NCI-H1048 (cell line): ENCODE measurements at places on chromosomes 1 and 21.

DNA sequence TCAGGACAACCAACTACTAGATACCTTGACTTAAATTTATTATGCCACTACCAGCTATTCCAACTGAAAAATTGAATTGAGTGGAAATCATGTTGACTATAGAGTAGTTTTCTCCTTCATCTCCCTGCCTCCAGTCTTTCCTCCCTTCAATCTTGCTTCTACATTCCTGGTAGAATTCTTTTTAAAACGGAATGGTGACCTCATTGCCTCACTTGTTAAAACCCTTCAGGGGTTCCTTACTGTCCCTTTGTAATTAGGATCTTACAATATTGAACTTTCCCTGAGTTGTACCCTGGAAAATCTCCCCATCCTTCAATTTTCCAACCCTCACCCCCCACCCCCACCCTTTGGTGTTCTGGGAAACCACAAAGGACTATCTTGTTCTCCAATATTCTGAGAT, 82.8 kb upstream of the ZNF326 start:
- no peak for DNase-seq

- no peak for DNase-seq
Measured at GRCh38 chr1:156750191-156750672, 1.2 kb downstream of the HDGF start.

DNA sequence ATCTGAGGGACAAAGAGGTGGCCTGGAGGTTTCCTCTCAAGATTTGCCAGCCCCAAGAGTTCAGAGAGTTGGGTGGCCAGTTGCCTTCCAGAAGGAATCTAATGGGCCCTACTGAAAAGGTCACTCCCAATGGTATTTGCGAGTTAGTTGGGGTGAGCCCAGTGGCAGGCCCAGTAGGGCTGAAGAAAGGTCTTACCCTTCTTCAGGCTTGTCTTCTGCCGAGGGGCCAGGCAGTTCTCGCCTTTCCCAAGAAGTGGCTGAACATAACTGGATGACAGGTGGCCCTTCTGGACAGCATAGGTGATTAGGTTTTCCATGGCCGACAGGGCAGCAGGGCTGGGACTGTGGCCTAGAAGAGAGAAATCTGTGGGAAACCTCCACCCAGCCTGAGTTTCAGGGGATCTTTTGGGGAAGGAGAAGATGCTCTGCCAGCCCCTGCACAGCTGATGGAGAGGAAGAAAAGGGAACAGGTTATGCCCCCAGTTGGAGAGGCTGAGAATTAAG, 7.2 kb downstream of the PGLYRP4 start:
- DNase-seq, result no peak

DNA sequence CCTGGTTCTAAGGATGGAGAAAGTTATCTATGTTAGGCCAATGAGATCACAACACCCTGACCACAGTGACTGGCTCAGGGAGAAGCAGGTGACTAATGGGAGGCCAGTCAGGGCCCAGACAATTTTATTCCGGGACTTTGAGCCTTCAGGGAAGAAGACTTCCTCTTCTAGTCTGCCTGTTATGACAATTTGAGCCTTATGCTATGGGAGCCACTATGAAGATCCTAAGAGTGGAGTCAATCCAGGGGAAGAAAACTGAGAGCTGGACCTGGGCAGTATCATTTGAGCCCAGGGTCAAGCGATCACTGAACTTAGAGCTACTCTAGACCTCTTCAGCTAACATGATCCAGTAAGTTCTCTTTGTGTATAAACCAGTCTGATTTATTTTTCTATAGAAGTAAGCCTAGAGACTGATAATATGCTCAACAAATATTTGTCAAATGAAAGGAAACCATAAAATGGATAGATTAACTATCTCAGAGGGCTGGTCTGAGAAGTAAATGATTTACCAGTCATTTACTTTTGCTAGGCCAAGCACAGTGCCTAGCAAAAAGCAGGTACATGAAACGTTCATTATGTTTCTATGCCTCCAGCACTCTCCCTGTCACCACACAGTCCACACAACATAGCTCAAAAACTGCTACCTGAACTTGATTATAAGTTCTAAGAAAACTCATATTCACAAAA, 4.2 kb upstream of the C1orf141 start:
- DNase-seq, result no peak

DNA sequence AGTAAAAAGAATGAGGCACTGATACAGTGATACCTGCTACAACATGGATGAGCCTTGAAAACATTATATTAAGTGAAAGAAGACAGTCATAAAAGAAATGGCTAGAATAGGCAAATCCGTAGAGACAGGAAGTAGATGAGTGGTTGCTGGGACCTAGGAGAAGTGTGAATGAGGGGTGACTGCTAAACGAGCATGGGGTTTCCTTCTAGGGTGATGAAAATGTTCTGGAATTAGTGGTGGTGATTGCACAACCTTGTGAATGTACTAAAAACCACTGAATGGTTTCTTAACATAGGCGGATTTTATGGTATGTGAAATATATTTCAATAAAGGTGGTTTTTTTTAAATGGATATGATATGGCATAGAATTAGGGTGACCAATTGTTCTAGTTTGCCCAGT, 12.6 kb upstream of the SERINC2 start:
- DNase-seq, result no peak

- DNase-seq, result no peak
Measured at GRCh38 chr1:74548961-74549750, 36.7 kb upstream of the LRRC53 start.

GRCh38 chr1:170309389-170310013, 163.7 kb downstream of the NTMT2 start:
- no peak for DNase-seq

DNA sequence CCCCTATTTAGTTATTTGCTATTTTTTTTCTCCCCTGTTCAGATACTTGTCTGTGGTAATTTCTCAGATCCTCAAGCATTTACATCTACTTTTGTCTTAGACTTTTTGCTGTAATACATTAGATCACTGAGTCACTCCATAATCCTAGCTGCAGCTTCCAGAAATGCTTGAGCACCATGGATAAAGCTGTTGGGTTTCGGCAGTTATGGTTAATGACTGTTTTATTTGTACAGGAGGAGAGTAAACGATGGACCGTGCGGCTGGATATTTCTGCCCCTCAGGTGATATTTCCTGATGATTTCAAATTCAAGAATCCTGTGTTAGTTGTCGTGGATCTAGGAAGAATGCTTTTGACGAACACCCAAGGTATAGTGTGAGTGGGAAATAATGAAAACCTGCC, 42.9 kb downstream of the VPS13D start:
- DNase-seq, result no peak

- DNase-seq, result no peak
Measured at GRCh38 chr21:29523646-29524045, 224.9 kb downstream of the BACH1 start.

DNA sequence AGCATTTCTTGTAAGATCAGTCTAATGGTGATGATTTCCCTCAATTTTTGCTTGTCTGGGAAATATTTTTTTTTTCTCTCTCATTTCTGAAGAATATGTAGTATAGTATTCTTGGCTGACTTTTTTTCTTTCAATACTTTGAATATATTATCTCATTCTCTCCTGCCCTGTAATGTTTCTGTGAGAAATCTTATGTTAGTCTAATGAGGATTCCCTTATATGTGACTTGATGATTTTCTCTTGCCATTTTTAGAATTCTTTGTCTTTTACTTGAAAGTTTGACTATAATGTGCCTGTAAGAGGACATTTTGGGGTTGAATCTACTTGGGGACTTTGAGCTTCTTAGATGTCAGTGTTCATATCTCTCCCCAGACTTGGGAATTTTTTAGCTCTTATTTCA, 40.0 kb upstream of the PCBP3 start:
- no peak for DNase-seq

DNA sequence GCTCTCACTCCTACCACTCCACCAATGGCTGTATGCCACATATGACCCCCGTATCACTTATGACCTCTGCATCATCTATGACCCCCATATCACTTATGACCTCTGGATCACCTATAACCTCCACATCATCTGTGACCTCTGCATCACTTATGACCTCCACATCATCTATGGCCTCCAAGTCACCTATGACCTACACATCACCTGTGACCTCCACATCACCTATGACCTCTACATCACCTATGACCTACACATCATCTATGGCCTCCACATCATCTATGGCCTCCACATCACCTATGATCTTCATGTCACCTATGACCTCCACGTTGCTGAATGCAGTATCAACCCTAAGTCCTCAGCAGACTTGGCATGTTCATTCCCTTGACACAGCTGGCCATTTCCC, 271.2 kb downstream of the MATN1 start:
- no peak for DNase-seq

DNA sequence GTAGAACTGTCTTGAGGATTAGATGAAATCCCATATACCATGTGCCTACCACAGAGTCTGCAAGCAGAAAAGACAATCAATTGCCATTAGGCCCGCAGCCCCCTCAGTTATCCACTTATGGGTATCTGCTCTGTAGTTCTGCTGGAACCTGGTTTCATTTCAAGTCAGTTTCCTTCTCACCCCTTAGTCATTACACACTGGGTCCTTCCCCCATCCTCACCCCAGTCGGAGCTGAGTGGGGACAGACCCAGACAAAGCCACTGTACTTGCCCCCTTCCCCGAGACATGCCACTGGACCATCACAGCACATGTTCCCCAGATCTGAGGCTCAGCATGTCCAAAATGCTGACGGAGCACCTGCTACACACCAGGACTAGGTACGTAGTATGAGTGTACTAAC, 21.2 kb downstream of the PGLYRP3 start:
- no peak for DNase-seq

- DNase-seq, result no peak
Measured at GRCh38 chr1:215489771-215490565, 77.1 kb upstream of the KCTD3 start.

DNA sequence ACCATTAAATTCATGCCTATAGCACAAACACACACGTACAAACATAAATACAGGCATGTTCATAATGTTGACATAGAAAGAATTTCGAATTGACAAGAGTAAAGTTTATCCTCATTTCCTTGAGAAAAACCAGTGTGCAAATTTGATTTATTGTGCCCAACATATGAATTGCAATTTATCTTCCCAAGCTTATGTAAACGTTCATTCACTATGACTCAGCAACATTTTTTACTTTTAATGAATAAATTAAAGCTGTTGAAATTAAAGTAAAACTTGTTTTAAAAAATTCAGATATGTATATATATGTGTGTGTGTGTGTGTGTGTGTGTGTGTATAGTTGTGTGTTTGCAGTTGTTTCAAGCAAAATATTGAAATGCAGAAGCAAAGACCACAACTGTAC, 1067.9 kb downstream of the BRINP3 start:
- DNase-seq, result no peak

DNA sequence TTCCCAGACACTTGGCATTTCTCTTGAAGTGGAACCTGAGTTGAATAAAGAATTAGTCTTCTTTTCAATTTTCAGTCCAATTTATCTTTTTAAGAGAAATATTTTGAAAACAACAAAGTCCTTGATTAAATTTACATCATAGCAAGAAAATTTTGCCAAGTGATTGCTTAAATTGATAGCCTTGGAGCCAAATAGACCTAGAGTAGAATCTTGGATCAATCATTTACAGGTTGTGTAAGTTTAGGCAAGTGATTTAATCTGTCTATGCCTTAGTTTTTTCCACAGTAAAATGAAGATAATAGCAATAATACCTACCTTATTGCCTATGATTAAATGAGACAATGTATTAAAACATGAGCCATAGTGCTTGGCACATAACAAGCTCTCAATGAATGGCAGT, 113.9 kb downstream of the LHX9 start:
- no peak for DNase-seq

DNA sequence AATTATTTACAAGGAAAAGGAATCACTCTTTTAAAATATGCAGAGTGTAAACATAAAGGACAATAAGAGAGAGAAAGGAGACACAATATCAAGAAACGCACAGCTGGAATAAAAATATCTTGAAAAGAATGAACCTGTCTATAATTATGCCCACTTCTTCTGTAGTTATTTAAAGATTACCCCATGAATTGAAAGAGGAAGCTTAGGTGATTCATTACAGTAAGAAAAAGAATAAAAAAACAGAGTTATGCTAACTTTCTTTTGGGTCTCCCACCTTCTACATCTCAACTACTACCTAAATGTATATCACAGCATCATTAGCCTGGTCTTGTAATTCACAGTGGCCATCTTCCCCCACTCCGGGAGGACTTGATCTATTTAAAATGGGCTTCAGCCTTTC, 182.1 kb downstream of the MRPL39 start:
- no peak for DNase-seq

GRCh38 chr1:63012339-63012738, 228.4 kb downstream of the ATG4C start:
- DNase-seq, result no peak

GRCh38 chr1:44625348-44625747, 48.9 kb downstream of the TMEM53 start:
- no peak for DNase-seq

DNA sequence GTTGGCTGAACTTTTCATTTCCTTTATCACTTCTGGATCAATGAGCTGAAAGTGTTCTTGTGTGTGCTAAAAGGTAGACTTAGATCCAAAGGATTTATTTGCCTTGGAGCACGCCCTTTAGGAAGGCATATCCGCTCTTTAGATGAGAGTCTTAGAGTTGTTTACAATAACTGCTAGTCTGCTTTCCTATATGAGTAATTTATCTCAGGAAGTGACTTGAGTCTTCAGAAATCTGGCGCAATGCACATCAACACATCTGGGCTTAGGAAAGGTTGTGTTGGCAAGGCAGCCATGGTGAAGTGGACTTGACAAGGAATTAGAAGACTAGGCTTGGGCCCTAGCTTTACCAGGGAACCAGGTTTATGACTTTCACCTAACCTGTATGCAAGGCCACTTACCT, 204.1 kb upstream of the PTGFR start:
- DNase-seq, result no peak

GRCh38 chr1:45686015-45686287, 382 bp downstream of the GPBP1L1 start:
- DNase-seq, result no peak

DNA sequence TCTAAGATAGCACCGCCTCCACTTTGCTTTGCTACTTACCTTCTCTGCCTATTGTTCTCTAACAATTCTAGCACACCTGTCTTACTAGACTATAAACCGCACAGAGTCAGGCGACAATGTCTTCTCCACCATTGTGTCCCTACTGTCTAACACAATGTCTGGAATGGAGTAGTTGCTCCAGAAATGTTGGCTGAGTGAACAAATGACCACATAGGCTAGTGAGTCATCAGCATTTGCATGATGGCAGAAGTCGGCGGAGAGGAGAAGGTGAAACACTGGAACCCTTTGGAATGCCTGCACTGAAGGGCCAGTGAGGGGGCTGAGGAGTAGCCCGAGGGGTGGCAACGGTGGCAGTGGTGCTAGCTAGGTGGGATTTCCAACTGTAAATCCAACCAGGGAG, 14.0 kb upstream of the PABPC4 start:
- DNase-seq, result no peak

GRCh38 chr1:170676628-170677027, 12.7 kb downstream of the PRRX1 start:
- no peak for DNase-seq
